ENCODE measurements at places on chromosomes 7 and 10.

DNA sequence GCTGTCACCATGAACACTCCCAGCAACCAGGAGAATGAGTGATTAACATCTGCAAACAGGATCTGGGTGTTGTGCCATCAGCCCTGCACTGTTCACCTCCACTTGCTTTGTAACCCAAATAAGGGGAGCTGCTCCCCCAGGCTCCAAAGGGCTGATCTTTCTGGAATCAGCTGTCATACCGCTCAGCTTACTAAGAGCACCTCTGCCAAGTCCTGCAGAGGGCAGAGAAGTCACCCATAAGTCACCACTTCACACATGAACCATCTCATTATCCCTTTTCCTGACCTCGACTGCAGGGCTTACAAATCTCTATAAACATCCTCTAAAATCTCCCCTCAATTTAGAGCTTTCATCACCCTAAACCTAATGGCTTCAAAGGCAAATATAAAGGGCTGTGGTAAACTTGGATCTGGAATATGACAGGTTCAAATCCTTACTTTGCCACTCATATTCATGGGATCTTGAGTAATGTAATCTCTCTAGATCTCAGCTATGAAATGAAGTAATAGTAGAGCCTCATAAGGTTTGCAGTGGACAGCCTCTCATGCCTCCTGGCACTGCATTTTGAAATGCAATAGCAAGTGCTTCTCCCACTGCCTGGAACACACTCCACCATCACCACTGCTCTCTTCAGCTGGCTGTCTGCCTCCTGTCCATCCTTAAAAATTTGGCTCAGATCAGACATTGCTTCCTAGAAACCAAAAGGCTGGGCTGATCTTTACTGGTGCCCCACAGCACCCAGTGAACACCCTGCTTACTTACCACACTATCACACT is 38.8 kb downstream of the ERLIN1 start:
- no peak for DNase-seq

DNA sequence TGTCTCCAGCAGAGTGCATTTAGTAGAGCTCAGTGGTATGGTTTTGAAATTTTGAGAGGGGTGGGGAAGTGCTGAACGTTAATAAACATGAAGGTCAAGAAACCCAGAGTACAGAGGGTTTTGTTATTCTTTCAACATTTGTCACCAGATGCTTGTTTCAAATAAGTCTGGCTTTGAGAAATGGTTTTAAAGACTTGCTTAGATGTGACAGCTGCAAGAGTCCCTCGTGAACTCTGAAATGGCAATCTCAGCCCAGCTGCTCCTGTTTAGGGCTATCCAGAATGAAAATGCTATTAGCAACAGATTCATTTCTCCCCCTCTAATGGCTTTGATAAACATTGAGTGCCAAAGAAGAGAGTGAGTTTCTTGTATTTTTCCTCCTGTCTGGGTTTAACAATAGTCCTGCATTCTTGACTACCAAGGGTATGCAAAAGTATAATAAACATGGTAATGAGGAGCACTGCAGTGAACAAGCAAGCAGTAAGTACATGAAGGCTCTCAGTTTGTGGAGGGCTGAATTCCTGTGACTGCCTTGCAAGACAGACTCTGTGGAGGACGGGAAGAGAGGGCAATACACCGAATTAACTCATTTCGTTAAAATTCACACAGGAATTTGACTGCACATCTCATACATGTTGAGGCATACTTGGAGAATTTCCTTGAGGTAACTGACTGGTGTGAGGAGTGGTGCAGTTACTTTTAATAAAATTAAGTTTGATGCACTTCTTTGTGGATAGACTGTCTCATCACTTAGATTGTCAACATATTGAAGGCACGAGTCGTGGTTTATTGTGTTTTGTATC is 490.9 kb downstream of the REEP3 start:
- DNase-seq: no peak

GRCh38 chr7:113000316-113001020 is 86.2 kb downstream of the GPR85 start:
- DNase-seq: no peak

DNA sequence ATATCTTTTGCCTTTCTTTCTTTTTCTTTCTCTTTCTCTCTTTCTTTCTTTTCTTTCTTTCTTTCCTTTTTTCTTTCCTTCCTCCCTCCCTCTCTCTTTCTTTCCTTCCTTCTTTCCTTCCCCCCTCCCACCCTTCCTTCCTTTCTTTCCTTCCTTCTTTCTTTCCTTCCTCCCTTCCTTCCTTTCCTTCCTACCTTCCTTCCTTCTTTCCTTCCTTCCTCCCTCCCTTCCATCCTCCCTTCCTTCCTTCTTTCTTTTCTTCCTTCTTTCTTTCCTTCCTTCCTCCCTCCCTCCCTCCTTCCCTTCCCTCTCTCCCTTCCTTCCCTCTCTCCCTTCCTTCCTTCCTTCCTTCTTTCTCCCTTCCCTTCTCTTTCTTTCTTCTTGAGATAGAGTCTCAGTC is 25.5 kb upstream of the CALN1 start:
- no peak for DNase-seq

DNA sequence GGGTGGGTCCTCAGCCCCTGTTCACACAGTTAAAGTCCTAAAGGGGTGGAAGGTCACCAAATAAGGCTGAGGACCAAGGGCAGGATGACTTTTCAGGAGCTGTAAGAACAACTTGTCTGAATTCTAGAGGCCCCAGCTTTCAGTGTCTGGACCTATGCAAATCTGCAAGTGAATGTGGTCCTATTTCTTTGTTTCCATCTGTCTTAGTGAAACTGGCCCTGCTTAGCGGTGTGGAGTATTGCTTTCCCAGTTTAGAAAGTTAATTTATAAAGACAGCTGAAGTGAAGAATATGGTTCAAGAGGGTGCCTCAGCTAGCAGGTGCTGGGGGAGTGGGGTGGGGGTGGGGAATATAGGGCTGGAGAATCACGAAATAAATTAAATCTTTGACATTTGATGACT is 40.1 kb downstream of the HHEX start:
- DNase-seq: no peak

DNA sequence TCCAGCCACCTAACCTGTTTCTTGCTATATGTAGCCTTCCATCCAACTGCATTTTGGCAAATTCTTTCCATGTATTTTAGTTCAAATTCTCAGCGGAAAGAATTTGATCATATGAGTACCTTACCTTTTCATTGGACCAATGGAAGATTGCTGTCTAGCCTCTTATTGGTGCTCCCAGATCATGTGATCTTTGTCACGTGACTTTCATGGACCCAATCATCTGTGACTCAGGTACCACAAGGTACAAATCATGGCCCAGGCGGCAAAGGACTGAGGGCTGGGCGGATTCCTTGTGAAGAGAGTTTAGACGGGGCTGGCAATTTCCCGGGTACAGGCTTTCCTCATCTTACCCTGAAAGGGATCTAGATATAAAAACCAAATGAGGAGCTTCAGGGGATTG is 85.9 kb upstream of the TBX20 start:
- DNase-seq: no peak
